ENCODE measurements at places on chromosomes 6 and 20.

- DNase-seq: peak; percentile 63
These were observed at the start of gene PPT2 for GRCh38 chr6:32153564-32154513. Gene PPT2 (plus strand): TSS chr6:32154141. CDS start chr6:32154595, 454 bp downstream.

DNA sequence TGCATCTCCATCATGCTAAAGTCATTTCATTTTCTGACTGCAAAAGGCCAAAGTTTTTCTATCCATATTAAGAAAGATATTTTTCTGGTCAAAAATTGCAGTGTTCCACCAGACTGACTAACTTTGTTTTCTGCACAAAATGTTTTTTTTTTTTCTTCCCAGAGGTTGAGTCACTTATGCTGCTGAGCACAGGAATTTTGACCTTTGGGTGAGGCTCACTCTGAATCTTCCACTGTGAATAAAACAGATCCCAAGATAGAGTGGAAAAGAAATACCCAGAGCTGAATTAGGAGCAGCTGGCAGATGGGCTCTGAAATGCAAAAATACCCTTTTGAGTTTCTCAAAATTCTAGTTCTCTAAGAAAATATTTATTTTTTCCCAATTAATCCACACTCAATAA is 996.8 kb downstream of the KIF16B start:
- DNase-seq: no peak

DNA sequence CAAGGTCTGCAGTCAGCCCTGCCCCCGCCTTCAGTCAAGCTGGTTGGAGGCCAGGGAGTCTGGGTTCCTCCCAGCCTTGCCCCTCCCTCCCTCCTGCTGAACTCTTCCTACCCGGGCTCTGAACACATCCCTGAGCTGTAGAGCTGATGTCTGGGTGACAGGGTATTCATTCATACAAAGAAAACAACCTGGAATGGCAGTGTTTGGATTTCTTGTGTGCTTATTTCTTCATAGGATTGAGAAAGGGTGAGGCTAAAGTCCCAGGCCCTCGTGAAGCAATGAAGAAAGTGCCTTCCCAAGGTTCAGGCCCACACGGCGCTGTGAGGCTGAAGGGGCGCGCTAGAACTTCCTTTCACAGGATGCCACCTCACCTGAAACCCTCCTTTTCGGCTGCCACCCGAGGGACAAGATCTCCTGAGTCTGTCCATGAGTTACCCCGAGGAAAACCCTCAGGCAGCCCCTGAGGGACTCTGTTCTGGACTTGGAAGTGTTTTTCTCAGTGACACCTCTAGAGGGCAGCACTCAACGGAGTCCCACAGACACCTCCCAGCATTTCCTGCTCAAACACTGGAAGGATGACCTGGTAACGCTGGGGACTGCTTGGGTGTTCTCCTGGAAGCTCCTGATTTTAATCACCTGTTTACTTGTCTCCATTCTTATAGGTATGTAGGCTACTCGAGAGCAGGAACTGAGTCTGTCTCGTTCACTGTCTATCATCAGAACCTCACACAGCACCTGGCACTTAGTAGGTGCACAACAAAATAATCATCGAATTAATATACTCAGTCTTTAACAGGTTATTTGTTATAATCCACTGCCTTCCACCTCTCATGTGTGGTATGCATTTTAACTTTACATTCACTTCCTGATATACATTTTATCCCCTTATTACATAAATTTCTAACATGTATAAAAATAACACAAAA is 11.8 kb upstream of the GSTA1 start:
- DNase-seq: peak; percentile 26

DNA sequence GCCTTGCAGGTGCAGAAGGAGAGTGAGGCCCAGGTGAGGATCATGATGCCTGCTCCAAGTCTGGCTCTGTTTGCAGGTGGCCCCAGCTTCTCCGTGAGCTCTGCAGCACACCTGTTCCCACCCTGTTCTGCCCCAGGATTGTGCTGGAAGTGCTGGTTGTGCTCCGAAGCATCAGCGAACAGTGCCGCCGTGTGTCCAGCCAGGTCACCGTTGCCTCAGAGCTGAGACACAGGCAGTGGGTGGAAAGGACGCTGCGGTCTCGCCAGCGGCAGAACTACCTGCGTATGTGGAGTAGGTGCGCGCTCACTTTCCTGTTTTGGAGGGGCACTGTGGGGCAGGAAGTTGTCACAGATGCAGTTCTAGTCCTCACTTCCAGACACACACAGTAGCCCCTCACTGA is 25.0 kb downstream of the ERMARD start:
- DNase-seq: no peak

- no peak for DNase-seq
These were observed 2.4 kb upstream of the DEFB119 start for GRCh38 chr20:31392836-31393235.
